ENCODE measurements at places on chromosomes 6 and 20.

DNA sequence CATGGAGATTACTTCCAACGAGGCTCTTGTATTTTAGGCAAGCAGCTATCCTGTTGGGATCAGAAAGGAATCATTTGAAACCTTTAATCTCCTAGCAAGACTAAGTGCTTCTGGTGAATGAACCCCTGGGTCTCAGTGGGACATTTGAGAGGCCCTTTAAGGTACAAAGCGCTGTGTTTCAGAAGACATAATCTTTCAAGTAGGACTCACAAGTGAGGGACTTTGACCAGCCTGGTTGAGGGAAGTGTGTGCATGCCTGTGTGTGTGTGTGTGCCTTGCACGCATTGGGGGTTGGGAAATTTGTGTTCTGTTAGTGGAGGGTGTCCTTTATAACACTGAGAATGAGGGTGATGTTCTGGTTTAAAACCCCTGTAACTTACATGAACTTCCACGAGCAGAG, 64.4 kb upstream of the KCNG1 start:
- no peak for DNase-seq

DNA sequence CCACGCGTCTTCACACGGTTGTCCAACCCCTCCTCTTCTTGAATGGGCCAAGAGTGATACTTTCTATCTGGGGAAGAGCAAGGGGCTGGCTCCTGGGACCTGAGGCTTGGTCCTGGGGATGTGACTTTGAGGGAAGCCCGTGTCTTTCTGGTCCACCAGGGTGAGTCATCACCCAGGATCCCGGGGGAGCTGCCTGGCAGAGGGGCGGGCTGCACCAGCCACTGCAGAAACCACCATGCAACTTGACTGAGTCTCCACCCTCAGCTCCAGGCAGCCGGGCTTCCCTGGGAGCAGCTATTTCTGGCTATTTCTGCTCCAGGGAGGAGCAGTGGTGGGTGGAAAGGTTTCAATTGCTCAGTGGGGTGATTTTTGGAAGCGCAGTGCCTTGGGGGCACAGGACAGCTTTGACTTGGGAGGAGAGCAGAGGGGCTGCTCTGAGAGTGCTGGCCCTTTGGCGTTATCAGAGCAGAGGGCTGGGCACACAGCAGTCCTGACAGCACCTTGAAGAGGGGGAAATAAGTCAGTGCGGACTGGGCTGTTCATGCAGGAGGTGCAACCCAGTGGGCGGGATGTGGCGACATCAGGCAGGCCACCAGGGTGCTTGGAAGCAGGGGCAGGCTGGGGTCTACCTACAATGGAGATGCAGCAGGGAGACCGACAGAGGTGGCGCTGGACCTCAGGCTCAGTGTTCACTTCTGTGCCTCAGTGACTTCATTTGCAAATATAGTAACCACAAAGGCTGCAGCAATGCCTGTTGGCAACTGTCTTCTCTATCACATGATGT, 45.1 kb upstream of the FAM83D start:
- DNase-seq = no peak

DNA sequence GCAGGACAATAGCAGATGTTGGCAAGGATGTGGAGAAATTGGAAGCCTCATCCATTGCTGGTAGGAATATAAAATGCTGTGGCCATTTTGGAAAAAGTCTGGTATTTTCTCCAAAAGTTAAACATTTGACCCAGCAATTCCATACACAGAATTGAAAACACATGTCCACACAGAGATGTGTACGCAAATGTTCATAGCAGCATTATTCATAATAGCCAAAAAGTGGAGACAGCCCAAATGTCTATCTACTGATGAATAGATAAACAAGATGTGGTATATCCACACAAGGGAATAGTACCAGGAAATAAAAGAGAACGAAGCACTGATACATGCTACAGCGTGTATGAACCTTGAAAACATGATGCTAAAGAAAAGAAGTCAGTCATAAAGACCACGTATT, 40.5 kb downstream of the CFAP61 start:
- DNase-seq = no peak

GRCh38 chr20:1306316-1307135, 22.4 kb downstream of the SDCBP2 start:
- no peak for DNase-seq

GRCh38 chr20:36181934-36182603, 27.5 kb downstream of the EPB41L1 start:
- DNase-seq = no peak

DNA sequence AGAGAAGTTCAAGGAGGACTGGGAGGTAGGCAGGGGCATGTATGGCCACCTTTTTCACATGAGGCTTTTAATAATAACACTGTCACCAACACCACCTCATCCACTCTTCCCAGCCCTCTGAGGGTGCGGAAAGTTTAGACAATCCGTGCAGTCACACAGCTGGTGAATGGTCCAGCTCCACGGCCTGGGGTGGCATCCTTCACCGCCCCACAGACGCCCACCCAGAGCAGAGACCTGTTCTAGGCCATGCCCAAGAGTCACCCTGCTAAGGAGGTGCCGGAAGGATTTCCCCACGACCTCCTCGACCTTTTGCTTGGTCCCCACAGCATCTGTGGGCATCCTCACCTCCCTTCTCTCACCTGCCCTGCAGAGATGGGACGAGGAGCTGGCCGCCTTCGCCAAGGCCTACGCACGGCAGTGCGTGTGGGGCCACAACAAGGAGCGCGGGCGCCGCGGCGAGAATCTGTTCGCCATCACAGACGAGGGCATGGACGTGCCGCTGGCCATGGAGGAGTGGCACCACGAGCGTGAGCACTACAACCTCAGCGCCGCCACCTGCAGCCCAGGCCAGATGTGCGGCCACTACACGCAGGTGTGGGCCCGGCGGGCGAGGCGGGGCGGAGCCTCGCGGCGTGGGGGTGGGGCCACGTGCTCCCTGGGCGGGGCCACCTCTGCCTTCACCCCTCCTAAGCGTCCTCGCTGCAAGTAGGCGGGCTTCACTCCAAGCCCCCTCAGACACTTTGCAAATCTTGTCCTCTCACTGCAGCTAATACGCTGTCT, 4.4 kb downstream of the PI16 start:
- DNase-seq = no peak

DNA sequence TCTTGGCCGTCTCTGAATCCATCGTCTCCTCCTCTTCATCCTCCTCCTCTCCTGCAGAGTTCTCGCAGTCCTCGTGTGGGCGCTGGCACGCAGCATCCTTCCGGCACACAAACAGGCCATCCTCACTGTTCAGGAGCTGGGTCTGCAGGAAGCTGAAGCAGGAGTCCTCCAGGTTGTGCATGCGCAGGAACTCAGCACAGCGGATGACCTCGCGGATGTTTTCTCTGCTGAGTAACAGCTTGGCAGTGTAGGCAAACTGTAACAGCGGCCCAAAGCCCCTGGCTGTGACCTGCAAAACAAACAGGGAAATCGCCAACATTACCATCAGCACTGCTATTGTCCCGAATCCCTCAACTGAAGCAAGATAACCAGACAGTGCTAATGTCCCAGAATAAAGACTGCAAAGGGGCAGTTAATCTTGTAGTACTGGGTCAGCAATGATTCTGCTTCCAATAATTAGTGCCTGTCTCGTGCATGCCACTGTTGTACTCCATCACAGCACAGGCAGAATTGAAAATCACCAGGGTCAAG, 57.4 kb downstream of the GJA10 start:
- no peak for DNase-seq

GRCh38 chr6:28719275-28719940, 193.7 kb downstream of the GPX5 start:
- no peak for DNase-seq

GRCh38 chr6:119511024-119511423, 161.5 kb upstream of the MAN1A1 start:
- DNase-seq = no peak

- no peak for DNase-seq
Measured at GRCh38 chr6:46079061-46079460, 50.7 kb upstream of the ENPP4 start.

DNA sequence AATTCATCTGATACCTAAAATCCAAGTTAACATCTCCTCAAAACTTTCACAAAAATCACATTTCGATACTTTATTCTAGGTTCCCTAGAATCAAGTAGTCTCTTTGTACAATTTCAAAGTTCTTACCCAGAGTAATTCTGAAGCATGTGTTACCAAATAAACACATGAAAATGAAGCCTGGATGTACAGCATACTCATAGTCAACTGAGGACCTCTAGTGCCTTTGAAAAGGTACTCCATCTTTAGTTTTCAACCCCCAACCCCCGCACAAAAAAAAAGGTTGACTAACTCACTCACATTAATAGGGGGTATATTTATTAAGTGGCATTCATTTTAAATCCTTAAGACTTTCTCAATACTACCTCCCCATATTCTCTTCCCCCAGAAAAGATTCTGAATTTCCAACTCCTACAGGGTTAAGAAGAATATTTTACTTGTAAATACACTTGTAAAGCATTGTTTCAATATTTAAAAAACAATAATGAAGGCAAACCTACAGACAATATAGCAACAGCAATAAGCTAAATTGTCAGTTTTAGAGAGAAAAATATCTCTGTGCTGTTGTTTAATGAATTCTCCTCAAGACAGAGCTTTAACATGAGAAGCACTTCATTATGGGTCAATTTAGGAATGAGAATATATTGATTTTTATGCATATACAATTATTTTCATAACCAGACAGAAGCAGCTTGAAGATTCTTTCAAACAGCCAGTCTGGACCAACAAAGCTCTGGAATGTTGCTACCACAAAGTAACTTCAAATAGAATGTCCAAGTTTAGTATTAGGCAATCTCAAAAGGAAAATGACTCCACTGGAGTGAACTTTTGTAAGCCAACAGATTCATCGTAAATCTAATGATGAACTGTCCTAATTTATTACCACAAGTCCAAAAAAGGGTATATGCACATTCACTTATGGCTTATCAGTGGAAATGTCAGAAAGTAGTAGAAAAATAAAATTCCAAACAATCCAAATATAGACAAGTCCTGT, 3.3 kb downstream of the PLN start:
- DNase-seq = no peak

GRCh38 chr6:127912914-127913313, 12.1 kb upstream of the THEMIS start:
- no peak for DNase-seq

- DNase-seq = no peak
Measured at GRCh38 chr6:107805504-107805903, 18.6 kb downstream of the SCML4 start.

DNA sequence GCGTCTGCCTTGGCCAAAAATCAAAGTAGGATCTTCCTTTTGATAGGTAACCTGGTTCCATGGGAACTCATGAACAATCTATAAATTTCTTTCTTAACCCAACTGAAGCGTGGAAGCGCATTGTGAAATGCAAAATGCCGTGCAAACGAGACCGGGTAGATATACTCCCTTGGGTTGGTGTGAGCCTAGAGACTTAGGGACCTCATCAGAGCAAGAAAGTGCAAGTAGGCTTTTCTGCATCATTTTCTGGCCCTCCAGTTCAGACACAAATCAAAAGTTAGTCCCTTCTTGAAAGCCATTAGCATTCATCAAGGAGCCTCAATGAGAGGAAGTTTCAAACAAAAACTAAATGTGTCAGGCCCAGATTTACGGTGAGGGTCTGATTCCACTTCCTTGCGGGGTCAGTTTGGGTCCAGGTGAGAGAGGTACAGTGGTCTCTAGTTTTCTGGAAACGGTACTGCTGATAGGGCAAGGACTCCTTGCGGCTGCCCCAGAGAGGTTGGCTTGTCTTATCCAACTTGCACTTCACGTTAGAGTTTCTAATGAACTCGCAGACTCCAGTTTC, 5.3 kb upstream of the ZNF184 start:
- DNase-seq = no peak

DNA sequence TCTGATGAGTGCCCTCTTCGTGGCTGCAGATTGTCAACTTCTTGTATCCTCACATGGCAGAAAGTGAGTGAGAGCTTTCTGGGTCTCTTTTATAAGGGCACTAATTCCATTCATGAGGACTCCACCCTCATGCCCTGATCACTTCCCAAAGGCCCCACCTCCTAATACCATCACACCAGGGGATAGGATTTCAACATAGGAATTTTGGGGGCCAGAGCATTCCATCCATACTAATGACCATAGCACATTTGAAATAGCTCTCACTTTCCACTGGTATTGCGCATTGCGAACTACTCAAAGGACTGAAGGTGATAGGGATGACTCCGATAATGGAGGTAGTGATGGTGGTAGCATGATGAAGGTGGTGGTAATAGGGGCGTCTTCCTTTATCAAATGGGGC, 324.3 kb downstream of the PRL start:
- no peak for DNase-seq

GRCh38 chr6:160919723-160920440, 71.7 kb upstream of the MAP3K4 start:
- DNase-seq = no peak

- DNase-seq = no peak
Measured at GRCh38 chr6:167311286-167311685, 13.6 kb upstream of the TTLL2 start.

DNA sequence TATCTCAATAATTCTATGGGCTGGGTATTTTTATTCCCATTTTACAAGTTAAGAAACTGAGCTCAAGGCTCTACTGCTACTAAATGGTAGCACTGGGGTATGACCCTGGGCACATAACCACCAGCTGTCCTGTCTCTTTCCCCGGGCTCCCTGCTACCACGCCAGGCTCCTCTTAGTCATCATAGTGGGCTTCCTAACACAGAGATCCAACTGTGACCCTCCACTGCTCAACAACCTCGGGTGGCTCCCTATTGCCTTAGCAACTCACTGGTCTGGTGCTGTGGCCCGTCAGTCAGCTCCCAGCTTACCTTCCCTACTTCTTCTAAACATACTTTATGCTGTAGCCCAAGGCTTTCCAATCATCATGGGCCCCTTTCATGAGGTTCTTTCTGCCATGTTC, 4.5 kb downstream of the KIAA1755 start:
- DNase-seq = no peak

DNA sequence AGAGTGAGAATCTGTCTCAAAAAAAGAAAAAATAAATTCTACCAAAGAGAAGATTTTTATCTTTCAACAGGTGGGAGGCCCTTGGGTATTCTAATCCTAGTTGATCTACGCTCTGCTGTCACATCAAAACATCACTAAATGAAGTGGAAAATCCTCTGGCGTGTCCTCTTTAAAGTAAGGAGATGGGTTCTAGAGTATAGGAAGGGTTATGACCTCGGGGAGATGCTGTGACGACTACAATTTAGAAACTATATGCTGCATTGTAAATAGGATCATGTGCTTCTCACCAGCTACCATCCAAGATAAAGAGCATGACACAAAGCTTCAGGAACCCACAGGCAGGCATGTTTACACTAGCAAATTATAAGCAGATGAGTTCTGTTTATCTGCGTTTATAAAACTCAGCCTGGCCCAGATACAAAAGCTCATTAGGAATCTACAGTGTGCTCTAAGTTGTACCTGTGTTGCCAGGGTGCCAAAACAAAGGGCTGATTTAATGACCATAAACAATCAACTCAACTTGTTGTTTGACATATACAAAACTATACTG, 197.1 kb upstream of the PLN start:
- DNase-seq = no peak

DNA sequence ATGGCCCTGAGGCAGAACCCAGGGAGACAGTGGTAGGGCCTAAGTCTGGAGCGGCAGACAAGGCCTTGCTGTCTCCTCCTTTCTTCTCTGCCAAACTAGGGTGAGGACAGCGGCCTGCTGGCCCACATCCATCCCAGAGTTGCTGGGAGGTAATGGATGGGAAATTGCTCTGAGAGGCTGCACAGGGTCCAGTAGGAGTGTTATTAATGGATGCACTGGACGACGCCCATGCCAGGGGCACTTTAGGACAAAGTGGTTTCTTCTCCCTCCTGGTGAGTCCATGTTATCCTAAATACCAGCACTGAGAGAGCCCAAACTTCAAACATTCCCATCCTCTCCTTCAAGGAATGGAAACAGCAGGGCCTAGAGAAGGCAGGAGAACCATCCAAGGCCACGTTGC, 28.3 kb upstream of the PREX1 start:
- DNase-seq = no peak

Data from esophagus squamous epithelium (tissue), 5 donors.